ENCODE measurements at places on chromosomes 4 and X.

DNA sequence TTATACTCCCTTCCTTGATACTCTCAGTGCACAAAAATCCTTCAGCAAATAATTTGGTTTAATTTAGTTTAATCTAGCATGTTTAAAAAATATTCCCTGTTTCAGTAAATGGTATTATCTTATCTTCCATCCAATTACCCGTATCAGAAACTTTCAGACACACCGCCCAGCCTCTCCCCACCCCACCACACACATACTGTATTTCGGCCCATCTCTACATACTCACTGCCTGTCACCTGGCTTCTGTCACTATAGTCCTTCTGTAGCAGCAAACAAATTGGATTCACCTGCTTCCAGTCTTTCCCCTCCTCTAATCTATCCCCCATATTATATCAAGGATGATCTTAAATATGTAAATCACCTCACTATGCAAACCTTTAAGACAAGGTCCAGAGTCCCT, 24.8 kb upstream of the GAB1 start:
- no peak for DNase-seq

- DNase-seq, result no peak
Observed at GRCh38 chrX:43661521-43662240, 5.6 kb downstream of the MAOA start.

DNA sequence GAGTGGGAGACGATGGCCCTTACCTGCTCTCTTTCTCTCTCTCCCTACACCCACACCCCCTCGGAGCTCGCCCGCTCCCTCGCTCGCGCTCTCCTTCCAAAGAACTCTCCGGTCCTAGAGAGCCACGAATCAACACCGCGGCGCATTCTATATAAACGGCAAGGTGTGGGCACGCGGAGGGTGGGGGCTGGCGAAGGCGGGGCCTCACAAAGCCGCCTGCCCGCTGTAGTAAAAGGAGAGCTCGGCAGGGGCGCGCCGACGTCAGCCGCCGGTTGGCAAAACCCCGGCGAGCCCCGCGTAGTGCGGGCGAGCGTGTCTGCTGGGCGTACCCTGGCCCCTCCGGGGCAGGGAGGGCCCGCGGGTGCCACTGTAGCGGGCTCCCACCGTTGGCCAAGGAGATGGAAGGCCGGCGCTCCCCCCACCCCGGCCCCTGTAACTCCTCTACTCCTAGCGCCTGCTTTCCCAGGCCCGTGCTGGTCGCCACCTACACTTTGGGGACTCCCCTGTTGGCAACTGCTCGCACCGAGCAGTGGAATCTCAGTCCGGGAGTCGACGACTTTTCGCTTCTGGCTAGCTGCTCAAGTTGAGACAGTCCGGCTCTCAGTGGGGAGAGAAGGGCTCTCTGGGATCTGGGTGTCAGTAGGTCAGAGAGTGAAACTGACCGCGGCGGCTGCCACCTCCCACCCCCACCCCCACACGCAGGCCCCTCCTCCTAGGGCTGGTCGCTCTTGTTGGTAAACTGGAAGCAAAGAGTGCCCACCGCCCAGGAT, 325.5 kb upstream of the F9 start:
- peak; percentile 27 for DNase-seq

DNA sequence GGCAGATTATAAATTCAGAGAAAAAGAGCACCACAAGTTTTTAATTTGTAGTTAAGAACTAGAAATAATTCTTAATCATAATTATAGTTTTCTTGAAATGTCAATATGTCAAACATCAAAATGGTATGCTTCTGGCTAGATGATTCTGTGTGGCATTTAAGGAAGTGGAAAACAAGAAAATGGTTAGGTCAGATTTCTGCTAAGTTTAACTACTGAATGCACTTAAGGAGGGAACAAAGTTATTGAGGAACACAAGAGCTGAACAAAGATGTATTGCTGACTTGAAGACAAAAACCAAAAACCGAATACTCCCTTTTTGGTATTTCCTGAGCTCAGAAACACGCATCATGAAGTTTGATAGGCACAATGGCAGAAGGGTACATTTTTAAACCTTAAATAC, 58.7 kb upstream of the GPR34 start:
- DNase-seq, result no peak

DNA sequence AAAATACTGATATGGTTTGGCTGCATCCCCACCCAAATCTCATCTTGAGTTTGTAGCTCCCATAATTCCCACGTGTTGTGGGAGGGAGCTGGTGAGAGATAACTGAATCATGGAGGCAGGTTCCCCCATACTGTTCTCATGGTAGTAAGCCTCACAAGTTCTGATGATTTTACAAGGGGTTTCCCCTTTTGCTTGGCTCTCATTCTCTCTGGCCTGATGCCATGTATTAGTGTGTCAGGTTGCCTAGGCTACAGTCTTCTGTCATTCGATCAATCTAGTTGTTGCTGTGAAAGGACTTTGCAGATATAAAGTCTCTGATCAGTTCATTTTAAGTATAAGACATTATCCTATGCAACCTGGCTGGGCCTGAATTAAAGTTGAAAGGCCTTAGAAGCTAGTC, 209.3 kb upstream of the MAOA start:
- no peak for DNase-seq

DNA sequence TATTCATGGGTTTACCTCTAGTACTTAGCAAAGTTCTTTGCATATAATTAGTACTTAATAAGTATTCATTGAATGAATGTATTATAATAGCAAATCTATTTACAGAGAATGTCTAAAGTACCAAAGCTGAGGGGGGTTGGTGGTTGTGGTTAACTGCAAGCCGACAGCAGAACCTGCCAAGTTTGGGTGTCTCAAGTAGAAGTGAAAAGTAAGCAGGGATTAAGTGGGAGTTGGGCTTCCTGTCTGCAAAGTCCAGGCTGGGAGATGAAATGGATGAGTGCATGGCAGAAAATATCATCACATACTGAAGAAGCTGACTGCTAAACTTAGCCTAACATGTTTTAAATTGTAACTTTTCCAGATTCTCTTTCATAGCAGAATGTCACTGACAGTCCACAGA, 169.6 kb downstream of the CAMK2D start:
- no peak for DNase-seq

DNA sequence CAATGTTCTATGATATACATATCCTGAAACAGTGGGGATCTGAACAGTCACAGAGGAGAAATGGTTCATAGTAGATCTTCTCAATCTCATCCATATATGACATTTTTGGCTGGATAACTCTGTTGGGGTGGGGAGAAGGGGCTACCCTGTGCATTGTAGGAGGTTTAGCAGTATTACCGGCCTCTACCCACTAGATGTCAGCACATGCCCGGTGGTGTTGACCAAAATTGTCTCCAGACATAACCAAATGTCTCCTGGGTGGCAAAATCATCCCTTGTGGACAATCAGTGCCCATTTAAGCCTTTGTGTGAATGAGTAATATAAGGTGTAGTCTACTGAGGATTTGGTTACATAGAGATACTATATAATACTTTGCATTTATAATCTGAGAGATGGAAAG, 89.9 kb downstream of the PLS3 start:
- peak; percentile 61 for DNase-seq

DNA sequence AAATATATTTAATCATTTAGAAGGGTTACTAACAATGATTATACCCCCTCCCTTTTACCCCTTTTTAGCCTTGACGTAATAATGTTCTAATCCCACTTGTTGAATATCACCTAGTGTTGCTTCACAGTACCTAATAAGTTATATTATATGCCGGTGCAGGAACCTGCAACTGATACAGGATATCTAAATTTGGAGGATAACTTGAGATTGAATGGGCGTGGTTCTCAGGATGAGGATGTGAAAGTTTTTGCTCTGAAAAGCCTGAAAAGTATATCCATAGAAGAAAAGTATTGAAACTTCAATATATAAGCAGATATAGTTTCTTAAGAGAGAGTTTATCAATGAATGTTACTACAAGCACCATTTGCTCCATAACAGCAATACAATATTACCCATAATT, 59.8 kb downstream of the ZNF711 start:
- no peak for DNase-seq

GRCh38 chrX:100913111-100913510, 15.6 kb downstream of the XKRX start:
- DNase-seq, result no peak

- no peak for DNase-seq
Observed at GRCh38 chr4:120843849-120844527, 78.5 kb downstream of the PRDM5 start.

GRCh38 chr4:13164783-13165331, 319.3 kb downstream of the RAB28 start:
- no peak for DNase-seq

GRCh38 chr4:11230866-11231265, 197.8 kb downstream of the HS3ST1 start:
- DNase-seq, result no peak

GRCh38 chr4:7515390-7515902, 80.7 kb upstream of the PSAPL1 start:
- no peak for DNase-seq

DNA sequence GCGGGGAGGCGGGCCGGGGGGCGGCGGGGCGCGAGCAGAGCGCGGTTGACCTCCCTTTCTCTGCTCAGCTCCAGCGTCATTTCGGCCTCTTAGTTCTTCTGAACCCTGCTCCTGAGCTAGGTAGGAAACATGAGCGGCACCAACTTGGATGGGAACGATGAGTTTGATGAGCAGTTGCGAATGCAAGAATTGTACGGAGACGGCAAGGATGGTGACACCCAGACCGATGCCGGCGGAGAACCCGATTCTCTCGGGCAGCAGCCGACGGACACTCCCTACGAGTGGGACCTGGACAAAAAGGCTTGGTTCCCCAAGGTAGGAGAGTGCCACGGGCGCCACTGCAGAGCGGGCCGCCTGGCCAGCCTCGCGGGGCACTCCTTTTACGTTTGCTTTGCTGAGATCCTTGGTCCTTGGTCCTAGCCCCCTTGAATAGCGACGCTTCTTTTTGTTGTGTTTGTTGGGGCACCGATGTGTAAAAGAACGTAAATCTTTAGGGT, at the start of gene HTATSF1:
HTATSF1 (plus strand) TSS at position 37 of the 497 bp plus-strand sequence; CDS start at position 130, 93 bp downstream.
- DNase-seq, result no peak

DNA sequence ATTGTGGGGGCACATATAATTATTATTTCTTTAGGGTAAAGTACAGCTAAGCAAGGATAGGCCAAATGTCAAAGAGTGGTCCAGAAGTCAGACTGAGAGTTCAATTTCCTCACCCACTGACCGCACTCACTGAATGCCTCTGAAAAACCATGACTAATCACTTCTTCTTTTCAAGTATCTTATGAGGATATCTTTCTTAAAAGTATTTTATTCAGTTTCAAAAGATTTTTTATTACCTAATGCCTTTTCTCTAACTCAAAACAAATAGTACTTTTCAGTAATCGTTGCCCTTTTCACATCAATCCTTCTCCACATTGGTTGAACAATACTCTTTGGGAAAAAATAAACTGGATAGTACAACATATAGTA, 61.7 kb upstream of the CAMK2D start:
- DNase-seq, result no peak

- DNase-seq, result no peak
Observed at GRCh38 chr4:1747603-1747967, 26.3 kb downstream of the TACC3 start.

- DNase-seq, result no peak
Observed at GRCh38 chrX:72262077-72262476, 15.0 kb downstream of the RPS4X start.

- no peak for DNase-seq
Observed at GRCh38 chr4:164571593-164572390, 182.1 kb upstream of the SMIM31 start.
